ENCODE measurements at places on chromosomes 3 and 15.

- no peak for DNase-seq
These were observed 2.7 kb upstream of the PCCB start for GRCh38 chr3:136247436-136247835.

DNA sequence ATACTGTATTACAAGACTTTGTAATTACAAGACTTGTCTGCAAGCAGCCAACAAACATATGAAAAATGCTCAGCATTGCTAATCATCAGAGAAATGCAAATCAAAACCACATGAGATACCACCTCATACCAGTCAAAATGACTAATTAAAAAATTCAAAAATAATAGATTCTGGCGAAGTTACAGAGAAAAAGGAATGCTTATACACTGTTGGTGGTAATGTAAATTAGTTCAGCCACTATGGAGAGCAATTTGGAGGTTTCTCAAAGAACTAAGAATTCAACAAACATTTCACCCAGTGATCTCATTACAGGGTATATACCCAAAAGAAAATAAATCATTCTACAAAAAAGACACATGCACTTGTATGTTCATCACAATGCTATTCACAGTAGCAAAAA, 617.5 kb upstream of the CCDC54 start:
- no peak for DNase-seq

DNA sequence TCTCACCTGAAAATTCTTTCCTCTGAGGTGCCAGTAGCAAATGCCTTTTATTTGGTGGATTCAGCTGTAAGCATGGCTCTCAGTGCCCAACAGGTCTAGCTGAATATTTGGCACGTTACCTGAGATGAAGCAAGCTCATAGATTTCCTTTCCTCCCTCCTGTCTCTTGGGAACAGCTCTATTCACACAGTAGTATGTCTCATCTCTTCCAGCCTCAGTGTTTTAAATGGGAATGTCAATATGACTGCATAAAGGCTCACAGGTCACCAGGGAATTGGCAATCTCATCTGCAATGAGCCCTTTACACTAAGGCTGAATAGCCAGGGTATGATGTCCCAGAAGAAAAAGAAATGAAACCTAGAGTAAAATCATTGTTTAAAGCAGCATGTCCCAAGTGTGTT, 733.5 kb downstream of the NTRK3 start:
- DNase-seq: no peak

DNA sequence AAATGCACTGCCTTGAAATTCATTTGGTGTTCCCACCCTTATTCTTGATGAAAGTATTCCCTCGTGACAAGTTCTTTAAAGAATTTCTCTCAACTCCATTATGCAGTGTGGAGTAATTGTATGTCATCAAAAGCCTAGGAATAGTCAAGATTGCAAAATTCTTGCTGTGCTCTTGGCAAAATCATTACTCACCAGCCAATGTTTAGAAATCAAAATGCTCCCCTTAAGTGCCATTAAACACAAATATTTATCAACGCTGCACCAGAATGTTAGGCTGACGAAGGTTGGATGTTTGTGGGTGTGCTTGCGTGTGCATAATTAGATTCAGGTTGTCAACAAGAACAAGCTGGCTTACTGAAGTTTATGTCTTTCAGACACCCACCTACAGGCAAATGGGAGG, 40.5 kb downstream of the SST start:
- DNase-seq: no peak

Data from stimulated activated CD4-positive, alpha-beta T cell treated with anti-CD3 and anti-CD28 coated beads, Interleukin-15, amount 100 ng/mL, for 1 hour (primary cell).